ENCODE measurements at places on chromosomes 4 and X.

DNA sequence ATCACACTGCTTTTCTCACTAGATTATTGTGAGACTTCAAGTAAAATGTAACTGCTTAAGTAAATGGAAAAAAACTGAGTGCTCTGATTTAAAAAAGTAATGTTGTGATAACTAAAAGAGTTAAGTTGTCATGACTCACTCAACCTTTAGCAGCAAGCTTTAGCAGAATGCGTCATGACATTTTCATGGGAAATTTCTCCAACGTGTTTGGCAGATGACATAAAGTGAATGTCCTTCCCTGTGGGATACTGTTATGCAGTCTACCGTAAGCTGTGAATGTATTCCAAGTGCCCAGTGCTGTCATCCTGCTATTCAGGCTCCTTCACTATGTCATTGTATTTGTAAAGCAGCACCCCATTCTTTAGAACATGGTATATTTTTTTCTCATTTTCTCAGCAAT, 136.2 kb downstream of the CPXCR1 start:
- DNase-seq: no peak

GRCh38 chr4:153619811-153620210, 64.3 kb upstream of the TLR2 start:
- DNase-seq: no peak

DNA sequence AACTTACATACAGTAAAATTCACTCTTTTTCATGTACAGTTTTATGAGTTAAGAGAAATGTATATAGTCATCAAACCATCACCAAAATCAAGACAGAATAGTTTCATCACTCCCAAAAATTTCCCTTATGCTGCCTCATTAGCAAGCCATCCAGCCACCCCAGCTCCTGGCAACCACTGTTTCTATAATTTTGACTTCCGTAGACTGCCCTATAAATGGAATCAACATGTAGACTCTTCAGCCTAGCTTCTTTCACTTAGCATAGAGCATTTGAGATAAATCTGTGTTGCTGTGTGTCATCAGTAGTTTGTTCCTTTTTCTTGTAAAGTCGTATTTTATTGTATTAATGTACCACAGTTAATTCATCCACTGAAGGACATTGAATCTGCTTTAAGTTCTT, 23.2 kb downstream of the HDX start:
- DNase-seq: no peak

GRCh38 chr4:25310803-25311166, 1.8 kb upstream of the ZCCHC4 start:
- no peak for DNase-seq

GRCh38 chrX:41381685-41382084, 47.7 kb downstream of the DDX3X start:
- peak; percentile 41 for DNase-seq

Data from AG09309 (cell line).